SJCRH30 (cell line): ENCODE measurements at places on chromosomes 1 and 21. TPM values are rescaled to one million over a fixed set of nuclear protein-coding genes. Genes with fewer than 3 reads are reported as not detected.

- DNase-seq, result no peak
These were observed 9.9 kb downstream of the KIAA1614 start for GRCh38 chr1:180922631-180923015.

DNA sequence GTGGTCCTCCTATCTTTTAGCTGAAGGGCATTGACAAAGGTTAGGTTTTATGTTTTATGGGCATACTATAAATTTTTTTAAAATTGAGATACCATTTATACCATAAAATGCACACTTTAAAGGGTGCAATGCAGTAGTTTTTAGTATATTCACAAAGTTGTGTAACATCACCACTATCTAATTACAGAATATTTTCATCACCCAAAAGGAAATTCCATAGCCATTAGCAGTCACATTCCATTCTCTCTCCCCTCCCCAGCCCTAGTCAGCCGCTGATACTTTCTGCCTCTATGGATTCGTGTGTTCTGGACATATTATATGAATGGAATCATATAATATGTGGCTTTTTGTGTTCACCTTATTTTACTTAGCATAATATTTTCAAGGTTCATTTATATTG lies 135.8 kb upstream of the B3GALT2 start:
- DNase-seq, result peak; percentile 22

Gene SH2D1B
- total RNA-seq, result 0.08 TPM in 1 of 2 replicates, not detected in the other

GRCh38 chr21:33940881-33941245 lies 25.3 kb upstream of the ATP5PO start:
- DNase-seq, result peak; percentile 27

- DNase-seq, result no peak
These were observed 23.6 kb upstream of the FAM78B start for GRCh38 chr1:166190400-166190799.

DNA sequence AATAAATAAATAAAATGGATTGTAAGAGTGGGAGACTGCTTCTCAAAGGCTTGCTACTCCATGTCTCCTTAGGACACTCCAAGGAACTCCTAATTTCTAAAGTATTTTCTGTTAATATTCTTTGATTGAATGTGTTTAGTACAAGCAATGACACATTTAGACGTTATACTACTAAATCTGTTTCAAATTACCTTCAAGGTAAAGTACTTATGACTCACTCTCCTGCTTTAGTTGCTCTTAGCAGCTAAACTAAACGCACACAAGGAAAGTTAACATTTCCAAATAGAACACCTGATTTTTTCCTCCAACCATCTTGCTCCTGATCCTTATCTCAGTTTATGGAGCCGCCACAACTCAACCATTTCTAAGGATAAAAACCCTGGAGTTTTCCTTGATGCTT lies 969.8 kb upstream of the ADGRL4 start:
- no peak for DNase-seq

DNA sequence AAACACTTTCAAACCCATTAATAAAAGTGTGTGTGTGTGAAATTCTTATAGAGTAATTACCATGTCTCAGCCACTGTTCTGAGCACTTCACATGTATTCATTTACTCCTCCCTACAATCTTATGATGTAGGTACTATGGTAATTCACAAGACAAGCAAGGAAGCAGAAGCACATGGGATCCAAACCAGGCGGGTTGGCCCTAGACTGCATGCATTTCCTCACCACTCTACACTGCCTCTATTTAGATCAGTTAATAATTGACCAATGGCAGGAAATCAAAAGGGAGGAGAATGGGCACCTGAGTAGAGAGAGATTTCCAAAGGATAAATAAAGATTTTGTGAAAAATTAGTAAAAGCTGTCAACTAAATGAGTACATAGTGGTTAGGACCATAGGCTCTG lies 15.7 kb downstream of the MAP3K21 start:
- no peak for DNase-seq

Gene OPTC
- total RNA-seq, result not detected in 2 replicates

Gene RASSF5
- 9.5 TPM in 2 replicates for total RNA-seq

Gene SUSD4
- 3.1 and 5.2 TPM in 2 replicates for total RNA-seq

- DNase-seq, result no peak
These were observed 72.8 kb upstream of the CD55 start for GRCh38 chr1:207248544-207249198.

Gene RGS4
- 0.05 and 0.12 TPM in 2 replicates for total RNA-seq

- no peak for DNase-seq
These were observed 49.8 kb downstream of the CDKN2C start for GRCh38 chr1:51019811-51020210.
